ENCODE measurements at places on chromosomes 6 and 20. TPM values are rescaled to one million over a fixed set of nuclear protein-coding genes. Genes with fewer than 3 reads are reported as not detected.
A peak's percentile ranks its signal among the peaks of the same experiment; 100 is the strongest.

- peak; percentile 80 for DNase-seq
These were observed 7.2 kb downstream of the ADGRF1 start for GRCh38 chr6:47034926-47035325.

GRCh38 chr6:33609528-33609927 lies 11.6 kb upstream of the ITPR3 start:
- no peak for DNase-seq

Gene PEX3
- polyA plus RNA-seq: 19.1 TPM

- DNase-seq: no peak
These were observed 676.5 kb downstream of the TENT5A start for GRCh38 chr6:81075974-81076373.

GRCh38 chr6:15953152-15953880 lies 175.6 kb upstream of the MYLIP start:
- no peak for DNase-seq

DNA sequence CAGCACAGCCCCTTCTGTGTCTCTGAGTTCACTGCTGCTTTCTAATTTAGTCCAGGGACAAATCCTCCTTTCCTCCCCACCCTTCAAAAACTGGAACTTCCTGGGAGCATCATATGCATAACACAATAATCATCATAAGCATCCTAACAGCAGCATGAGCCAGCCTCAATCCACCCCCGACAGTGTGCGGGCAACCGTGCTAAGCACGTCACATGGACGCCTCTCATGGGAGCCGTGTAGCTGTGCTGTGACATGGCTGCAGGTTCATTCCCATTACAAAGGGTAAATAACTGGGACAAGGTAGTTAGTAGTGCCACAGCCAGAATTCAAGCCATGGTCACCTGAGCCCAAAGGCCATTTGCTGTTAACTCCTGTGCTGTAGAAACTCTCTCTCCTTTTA lies 24.5 kb upstream of the ULBP3 start:
- DNase-seq: no peak

Data from muscle of arm (tissue), 14 donors.